ENCODE measurements at places on chromosomes 11 and 22.

DNA sequence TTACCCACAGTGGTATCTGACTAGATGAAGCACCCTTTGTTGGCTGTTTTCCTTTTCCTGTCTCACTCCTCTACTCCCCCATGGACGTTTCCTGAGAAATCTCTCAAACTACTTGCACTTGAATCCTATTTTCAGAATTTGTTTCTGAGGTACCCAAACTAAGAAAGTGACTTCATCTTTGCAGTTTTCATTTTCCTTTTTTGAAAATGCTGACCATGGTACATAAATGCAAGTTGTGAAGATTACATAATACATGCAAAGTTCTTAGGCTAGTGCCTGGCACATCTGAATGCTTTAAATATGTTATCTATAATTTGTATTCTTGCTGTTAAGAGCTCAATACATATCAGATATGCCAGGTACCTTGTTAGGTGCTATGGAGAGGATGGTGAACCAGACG, 644.7 kb upstream of the TENM4 start:
- no peak for DNase-seq

DNA sequence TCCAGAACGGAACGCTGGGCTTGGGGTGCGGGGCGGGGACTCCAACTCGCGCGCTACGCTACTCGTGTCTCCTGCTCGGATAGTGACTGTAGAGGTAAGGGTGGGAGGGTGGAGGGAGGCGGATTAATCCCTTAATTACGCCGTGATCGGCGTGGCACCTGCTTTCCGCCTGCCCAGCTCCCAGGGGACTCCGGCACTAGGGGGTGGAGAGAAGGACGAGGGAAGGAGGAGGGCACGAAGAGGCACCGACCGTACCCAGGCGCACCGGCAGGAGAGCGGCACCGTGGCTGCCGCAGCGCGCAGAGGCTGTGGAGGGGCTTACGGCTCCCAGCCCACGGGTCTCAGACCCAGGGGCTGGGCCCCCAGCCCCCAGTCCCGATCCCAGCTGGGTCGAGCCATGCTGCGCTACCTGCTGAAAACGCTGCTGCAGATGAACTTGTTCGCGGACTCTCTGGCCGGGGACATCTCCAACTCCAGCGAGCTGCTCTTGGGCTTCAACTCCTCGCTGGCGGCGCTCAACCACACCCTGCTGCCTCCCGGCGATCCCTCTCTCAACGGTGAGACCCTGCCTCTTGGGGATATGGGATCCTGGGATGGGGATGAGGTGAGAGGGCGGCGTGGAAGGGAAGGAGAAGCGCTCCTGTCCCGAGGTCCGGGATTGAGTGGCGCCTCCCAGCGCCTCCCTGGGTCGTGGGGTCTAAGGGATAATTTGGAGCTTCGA, at the start of gene ROBO3:
Gene ROBO3 (plus strand): TSS at position 252 of the 721 bp plus-strand sequence. CDS start 146 bp downstream, at position 398.
- DNase-seq = no peak

DNA sequence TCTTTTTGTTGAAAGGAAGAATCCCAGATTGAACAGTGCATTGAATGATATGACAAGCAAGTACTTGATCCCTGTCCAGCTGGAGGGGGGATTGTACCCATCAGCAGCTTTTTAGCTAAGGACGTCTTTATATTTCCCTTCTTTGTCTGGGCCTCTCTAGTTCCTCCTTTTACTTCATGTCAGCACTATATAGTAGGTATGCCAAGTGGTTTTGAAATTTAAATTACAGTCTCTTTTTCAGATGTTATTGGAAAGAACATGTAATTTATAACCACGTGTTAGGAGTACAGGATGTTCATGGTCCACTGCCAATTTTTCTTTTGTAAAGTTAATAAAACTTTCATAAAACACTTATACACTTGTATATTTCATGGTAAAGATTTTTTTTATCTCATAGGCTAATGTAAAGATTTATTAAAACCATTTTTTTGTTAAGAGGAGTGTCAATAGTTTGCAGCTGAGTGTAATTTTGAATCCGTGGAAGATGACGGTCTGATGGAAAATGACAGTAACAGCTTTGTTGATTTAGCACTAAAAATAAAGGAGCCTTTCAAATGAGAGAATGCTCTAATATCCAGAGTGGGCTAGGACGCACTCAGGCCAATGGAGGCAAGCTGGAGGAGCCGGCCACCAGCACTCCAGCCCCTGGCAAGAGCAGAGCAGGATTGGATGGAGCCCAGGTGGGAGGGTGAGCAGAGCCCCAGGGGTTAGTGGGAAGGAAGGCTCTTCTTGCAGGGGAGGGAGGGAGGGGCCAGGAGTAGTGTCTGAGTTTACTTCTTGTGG, 488.3 kb downstream of the INSC start:
- no peak for DNase-seq

DNA sequence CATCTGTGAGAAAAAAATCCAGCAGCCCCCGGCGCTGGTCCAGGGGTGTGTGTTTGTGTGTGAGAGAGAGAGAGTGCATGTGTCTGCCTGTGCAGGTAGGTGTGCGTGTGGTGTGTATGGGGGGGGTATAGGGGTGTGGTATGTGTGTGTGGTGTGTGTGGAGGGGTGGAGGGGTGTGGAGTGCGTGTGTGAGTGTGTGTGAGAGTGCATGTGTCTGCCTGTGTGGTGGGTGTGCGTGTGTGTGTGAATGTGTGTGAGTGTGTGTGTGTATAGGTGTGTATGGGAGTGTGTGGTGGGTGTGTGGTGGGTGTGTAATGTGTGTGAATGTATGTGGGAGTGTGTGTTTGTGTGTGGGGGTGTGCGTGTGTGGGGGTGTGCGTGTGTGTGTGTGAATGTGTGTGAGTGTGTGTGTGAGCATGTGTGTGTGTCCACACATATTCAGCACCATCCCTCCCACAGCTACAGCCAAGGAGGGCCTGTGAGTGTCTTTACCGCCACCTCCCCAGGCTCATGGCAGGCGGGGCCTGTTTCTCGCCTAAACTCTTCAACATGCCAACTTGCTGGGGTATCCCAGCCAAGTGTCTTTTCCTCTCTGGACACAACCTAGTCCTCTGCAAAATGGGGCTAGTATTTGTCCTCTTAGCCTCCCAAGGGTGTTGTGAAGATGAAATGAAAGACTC, 11.9 kb downstream of the LMO1 start:
- no peak for DNase-seq

GRCh38 chr22:46073683-46074504, 76.4 kb upstream of the PPARA start:
- no peak for DNase-seq

DNA sequence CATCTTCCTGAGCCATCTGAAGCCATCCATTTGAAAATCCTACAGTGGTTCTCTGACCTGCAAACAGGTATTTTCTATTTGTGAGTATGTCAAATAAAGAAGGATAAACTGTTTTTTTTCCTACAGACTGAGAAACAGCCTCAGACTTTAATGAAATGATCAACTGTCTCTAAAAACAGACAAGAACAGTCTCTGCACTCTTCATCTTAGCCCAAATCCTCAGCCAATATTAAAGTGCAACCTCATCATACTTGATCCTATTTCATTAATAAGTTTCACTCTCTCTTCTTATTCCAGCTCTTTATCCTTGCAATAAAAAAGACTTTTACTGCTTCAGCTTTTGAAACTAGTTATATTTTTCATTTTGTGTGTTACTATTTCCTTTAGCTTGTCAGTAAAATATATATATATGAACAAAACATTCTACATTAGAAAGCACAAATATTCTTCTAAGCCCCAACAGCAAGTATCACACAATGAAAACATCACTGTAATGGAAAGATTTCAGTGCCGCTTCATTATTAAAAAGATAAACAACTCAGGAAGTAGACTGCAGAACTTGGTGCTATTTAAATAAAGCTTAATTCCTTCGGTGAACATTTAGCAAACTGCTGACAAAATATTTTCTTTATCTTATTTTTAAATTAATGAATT, 45.5 kb upstream of the FAT3 start:
- DNase-seq = no peak

DNA sequence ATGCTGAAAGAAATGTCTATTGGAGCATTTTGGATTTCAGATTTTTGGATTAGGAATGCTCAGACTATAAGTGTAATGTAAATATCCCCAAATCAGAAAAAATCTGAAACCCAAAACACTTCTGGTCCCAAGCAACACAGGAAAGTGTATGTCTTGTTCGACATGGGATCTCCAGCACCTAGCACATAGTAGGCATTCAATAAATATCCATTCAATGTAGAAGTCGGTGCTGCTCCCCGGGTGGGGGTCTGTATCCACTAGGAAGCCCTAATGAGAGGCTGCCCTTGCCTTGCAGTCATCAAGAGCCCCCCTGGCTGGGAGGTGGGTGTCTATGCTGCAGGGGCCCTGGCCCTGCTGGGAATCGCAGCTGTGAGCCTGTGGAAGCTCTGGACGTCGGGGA, 11.4 kb downstream of the SYT12 start:
- DNase-seq = no peak

DNA sequence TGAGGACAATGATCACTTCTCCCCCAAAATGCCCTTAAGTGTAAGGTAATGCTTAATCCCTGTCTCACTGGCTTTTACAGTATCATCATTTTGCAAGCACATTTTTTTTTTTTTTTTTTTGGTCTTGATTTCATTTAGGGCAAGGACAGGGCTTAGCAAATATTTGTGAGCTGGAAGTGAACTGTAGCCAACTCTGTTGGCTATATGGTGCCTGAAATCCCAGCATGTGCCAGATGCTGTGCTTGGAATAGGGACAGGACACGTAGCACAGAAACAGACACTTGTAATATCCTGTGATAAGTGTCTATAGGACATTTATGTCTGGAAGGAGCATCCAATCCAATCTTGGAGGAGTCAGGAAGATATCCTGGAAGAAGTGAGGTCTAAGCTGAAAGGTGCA, 198.3 kb downstream of the NAV2 start:
- no peak for DNase-seq

DNA sequence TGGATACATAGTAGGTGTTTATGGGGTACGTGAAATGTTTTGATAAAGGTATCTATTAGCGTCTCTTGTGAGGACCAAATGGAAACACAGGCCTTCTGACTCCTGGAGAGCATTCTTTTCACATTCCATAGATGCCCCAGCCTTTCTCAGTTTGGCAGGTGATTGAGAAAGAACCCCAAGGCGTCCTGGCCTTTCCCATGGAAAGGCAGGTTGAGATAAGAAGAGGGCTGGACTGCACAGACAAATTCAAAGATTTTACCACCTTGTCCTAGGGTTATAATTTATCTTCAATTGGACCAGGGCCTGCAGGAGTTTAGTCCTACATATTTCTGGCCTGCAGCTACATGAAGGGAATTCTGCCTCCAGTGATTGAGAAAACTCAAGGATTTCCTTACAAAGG, 661 bp upstream of the OLFML1 start:
- no peak for DNase-seq

DNA sequence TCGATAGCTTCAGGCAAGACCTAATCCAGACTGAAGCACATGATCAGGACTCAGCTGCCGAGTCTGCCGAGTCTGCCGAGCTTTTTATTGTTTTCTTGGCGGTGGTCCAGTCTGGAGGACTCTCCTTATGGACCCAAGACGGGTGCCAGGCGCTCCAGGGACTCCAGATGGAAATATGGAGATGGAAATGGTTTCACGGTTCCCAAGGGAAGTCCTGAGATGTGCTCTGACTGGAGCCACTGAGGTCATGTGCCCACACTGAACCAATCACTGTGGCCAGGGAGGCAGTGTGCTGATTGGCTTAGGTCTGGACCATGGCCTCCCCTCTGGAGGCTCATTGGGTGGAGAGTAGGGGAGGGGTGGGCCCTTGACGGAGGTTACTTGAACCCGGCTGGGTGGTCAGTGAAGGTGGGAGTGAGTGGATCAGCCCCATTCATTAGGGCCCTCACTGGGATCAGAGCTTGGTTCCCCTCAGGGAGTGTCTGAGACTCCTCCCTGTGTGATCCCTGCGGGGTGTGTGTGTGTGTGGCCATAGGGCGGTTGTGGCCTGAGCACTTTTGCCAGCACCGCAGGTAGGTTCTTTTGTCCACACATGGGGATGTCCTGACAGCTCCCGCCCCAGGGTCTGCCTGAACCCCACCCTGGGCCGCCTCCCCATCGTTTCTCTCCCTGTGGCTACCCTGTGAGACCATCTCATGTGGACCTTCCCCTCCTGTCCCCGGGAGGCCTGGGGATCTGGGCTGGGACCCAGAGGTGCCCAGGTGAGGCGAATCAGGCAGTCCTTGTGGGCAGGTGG, 14.0 kb downstream of the RPS6KA4 start:
- no peak for DNase-seq

DNA sequence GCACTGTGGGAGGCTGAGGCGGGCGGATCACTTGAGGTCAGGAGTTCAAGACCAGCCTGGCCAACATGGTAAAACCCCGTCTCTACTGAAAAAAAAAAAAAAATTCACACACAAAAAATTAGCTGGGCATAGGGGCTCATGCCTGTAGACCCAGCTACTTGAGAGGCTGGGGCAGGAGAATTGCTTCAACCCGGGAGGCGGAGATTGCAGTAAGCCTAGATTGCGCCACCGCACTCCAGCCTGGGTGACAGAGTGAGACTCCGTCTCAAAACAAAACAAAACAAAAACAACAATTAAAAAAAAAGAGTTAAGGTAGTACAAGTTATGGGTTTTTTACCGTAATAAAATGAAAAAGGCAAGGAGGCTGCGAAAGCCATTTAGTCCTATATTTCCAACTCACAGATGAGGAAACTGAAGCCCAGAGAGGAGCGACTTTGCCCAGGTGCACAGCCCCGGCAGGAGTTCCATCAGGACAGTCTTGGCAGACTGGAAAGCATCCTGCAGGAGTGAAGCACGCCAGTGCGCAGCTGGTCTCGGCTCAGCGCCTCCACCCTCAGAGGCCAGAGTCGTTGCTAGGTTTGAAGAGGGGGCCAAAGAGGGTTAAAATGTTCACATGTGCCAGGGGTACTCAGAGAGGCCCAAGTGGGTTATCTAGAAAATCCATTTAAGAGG, 3.8 kb upstream of the FADS3 start:
- no peak for DNase-seq

DNA sequence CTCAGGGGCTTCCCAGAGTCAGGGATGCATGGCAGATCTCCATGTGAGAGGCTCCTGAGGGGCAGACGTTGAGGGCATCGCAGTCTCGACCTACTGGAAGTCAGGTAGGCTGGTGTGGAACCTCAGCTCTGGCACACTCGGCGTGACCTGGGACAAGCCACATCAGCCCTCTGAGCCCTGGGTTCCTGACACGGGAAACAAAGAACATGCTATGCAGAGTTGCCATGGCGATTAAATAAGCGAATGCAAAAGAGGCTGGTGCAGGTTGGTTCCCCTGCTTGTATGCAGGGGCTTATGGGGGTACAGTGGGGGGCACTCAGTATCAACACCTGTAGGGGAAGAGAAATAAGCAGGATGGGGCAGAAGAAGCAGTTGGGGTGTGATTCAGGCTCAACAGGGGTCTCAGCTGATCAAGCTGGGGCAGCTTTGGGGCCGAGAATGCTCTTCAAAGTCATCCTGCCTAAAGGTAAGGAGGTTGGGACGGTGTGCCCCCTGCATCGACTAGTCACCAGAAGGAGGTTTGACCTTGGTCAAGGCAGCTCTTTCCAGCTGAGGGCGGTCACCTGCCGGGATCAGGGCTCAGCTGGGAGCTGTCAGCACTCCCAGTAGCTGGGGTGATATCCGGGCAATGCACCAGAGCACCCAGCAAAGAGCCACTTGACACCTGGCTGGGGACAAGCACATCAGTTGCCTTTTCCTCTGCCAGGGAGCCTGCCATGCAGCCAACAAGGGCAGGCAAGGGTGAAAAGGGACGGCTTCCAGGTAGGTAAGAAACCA, 442.7 kb downstream of the MIAT start:
- no peak for DNase-seq

- DNase-seq = no peak
Measured at GRCh38 chr11:28616160-28616965, 508.2 kb downstream of the METTL15 start.

Measured in stimulated activated CD4-positive, alpha-beta T cell treated with anti-CD3 and anti-CD28 coated beads, Interleukin-2, amount 100 ng/mL, for 48 hours (primary cell).